ENCODE measurements at places on chromosomes 5 and 9.

DNA sequence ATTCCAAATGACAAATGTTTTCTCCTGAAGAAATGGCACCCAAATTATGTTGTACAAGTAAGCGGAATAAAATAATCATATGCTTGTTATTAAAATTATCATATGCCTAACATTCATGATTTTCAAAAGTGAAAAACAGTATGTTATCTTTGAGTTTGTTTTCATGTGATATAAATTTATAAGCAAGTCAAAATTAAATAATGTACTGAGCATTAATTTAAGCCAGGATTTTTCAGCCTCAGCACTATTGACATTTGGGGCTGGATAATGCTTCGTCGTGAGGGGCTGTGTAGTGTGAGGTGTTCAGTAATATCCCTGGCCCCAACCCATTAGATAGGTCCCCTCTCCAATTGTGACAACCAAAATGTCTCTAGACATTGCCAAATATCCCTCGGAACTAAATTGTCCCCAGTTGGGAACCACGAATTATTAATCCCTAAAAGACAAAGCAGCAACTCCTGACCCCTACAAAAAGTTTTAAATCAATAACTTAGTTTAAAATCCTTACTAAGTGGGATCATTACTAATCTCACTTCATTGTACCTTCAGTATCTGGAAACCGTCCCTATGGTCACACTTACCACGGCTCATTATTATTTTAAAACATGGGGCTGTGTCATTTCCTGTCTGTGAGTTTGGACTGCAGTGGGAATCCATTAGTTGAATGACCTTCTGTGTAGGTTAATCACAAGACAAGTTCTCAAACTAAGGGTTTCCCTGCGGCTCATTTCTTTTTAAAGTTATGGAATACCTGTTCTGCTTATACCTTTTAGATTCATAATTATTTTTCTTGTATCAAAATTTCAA, 1.3 kb upstream of the NNT start:
- peak; percentile 67 for DNase-seq

DNA sequence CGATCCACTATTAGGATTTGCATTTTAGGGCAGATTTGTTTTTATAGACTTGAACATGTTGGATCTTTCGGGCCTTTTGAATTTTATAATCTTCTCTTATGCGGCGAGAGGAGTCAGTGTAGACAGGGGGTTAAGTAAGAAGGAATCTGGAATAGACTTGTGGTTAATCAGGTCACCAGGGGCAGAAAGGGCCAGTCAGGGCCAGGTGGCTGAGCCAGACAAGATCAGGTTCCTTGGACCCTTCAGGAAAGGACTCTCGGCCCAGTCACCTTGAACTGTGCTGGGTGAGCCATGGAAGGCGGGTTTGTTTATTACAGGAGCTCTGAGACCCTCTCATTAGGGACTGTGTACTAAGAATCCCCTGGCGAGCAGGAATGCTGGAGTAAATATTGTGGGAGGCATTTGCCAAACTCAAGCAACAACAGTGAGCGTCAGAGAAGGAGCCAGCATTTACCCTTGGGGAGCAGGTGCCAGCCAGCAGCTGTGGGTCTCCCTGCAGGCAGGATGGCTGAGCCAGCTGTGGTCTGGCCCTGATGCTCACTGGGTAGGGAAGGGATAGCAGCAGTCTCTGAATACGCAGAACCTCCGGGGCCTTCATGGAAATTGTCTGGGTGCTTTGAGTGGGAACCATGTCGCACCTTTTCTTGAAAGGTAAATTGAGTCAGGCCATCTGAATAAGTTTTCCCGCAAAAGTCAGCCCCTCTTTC, 79.2 kb downstream of the UBE2QL1 start:
- DNase-seq = no peak

DNA sequence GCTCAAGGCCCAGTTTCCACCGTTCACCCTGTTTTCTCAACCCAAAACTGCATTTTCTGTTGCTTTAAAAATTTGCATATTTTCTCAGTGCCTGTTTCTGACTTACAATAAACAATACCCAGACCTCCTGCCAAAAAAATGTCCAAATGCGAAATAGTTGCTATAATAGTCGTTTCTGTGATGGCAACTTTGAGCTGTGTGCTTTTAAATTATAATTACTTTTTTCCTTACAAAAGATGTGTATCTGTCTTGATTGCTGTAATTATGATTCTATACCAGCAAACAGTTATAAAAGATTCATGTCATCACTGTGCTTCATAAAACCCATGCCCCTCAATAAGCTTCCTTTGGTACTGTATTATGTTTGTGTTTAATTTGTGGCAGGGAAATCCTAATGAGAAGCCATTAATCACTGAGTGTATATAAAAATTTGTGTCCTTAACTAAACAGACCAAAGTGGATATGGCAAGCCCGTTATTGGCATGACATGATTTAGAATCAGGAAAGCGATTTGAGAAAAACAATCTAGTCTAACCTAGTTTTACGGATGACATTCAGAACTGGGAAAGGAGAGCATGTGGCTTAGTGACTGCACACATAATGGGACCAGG, 5.4 kb upstream of the SLC1A3 start:
- no peak for DNase-seq

GRCh38 chr9:68522954-68523353, 17.7 kb downstream of the TMEM252 start:
- no peak for DNase-seq

- no peak for DNase-seq
Measured at GRCh38 chr5:137190441-137190840, 308.7 kb downstream of the SPOCK1 start.

GRCh38 chr5:87132696-87133095, 135.0 kb upstream of the RASA1 start:
- DNase-seq = no peak

DNA sequence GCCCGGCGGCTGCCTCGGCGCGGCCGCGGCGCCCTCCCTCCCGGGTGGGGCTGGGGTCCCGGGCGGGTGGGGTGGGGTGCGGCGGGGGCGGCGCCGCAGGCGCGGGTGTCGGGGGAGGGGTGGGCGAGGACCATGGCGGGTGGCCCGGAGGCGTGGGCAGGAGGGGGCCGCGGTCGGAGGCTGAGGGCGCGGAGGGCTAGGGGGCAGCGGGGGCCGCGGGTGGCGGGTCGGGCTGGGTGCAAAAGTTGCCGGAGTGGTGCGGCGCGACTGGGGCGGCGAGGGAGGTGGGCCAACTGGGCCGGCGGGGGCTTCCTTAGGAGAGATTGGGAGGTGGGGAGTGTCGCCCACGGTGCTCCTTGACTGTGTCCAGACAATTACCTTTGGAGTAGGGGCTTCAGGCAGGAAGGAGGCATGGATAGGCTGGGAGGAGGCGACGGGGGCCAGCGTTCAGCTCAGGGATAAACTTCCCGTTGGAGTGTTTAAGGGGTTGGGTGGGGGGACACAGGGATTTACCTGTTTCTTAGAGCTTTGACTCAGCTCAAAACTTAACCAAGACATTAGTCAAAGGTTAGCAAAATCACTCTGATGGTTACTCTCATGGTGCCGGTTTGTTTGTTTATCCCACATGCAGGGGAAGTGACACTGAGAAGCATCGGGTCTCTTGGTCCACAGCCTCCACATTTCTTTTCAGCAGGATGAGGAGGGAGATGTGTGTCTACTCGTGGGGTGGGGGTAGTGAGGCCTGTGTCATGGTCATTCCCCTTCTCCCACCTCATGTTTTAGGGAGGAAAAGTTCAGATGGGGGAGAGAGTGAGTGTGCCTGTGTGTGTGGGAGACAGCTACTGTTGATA, 859 bp downstream of the CSNK1G3 start:
- peak; percentile 66 for DNase-seq

GRCh38 chr9:75592586-75592985, 297.9 kb upstream of the PCSK5 start:
- DNase-seq = no peak

DNA sequence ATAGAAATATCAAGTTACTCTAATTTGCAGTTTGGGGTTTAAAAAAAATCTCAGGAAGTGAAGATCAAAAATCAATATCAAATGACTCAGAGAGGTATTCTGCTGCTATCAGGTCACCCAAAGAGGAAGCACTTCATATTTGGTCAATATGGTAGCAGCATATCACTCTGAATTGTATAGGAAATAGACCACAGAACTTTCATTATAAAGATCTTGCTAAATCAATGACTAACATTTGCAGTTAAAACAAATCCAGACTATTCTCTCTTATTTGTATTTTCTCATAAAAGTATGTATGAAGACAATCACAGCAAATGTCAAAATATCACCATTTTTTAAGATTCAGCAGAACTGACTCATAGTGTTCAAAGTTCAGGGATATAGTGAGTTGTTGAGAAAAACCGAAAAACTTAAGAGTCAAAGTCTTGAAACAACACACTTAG, 105.8 kb upstream of the PCSK1 start:
- DNase-seq = no peak

GRCh38 chr9:35488566-35489312, 1.2 kb upstream of the RUSC2 start:
- DNase-seq = no peak

DNA sequence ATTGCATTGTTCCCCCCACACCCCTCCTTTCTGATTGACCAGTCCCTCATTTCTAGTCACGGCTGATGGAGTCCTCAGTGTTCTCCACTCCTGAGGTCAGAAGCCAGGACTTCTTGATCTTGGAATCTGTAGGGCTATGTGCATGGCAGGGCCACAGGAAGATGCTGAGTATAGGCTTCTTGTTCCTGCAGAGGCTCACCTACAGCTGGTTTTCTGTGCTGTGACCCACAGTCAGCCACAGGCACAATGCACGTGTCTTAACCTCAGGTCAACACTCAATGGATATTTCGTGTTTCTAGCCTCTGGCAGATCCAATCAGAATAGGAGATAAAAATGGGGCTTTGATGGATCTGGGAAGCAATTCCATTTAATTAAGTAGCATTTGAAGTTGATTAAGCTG, 14.3 kb upstream of the CXCL14 start:
- no peak for DNase-seq

DNA sequence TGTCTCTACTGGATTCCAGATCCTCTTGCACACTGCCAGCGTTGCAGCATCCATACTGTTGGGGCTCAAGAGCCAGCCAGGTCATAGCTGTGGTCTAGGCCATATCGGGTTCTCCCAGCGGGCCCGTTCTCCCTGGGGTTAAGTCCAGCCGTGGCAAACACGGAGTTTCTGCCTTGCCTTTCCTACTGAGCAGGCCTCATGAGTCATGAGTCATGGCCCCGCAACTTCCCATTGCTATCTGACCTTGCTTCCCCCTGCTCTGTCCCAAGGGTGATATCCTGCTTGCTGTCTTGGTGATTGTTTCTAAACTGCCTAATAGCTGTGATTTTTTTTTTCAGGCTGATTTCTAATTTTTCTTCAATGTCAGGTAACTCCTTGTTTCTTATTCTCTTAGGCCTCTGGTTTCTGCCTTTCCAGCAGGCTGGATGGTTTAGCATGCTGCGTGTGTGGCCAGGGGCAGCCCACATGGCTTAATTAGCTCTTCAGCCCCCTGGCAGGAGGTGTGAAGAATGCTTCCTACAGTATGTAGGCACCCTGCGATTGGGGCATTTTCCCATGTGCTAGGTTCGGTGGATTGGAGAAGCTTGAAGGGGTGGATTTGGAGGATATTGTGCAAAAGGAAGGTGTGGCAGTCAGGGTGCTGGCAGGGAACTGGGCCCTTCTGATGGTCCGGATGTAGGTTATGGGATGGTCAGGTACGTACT, 18.7 kb downstream of the DAPK1 start:
- DNase-seq = no peak

- no peak for DNase-seq
Measured at GRCh38 chr5:149611326-149611725, 30.0 kb downstream of the ARHGEF37 start.

GRCh38 chr9:98968601-98969337, 25.1 kb downstream of the COL15A1 start:
- no peak for DNase-seq

DNA sequence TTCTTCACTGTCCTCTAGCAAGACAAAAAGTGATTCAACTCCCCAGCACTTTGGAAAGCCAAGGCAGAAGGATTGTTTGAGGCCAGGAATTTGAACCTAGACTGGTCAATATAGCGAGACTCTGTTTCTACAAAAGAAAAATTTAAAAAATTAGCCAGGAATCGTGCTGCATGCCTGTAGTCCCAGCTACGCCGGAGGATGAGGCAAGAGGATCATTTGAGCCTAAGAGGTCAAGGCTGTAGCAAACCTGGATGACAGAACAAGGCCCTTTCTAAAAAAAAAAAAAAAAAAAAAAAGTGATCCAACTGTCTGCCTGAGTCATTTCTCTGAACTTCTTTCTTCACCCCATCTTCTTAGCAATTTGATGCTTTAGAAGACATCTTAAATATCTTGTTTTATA, 12.4 kb downstream of the ITGA2 start:
- DNase-seq = no peak

DNA sequence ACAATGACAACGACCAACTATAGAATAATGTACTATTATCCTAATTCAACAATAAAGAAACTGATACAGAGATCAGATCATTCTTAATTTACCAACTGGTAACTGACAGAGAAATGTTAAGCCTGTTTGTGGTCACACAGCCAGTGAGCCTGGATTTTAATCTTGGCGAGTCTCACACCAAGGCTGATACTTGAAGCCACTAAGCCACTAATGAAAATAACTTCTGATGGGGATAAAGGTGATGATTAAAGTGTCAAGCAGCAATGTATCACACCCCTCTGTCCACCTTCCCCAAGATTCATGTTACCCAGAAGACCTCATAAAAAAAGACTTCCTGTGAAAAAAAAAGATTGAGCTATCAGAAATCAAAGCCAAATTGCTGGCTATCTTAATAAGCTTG, 350.5 kb downstream of the SPOCK1 start:
- no peak for DNase-seq

- peak; percentile 88 for DNase-seq
Measured at GRCh38 chr5:115601701-115602590, at the start of gene TICAM2. Gene TICAM2 (minus strand): TSS chr5:115602479. CDS start chr5:115581256, 21,223 bp downstream.

DNA sequence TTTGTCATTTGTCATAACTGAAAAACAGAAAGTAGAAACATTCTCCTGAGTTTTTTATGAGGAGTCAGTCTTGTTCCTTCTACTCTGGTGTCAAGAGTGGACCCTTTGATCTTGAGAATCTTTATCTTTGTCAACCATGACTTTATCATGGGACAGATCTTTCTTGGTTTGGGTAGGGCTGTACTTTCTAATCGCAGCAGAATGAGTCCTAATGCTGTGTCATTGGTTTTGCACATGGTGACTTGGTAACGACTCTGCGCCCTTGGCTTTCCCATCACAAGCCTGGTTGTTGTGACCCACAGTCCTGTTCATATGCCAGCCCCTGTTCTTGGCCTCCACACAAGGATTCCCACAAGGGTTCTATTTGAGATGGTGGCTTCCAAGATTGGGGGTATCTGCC, 45.6 kb downstream of the AOPEP start:
- DNase-seq = no peak
